SHP77 (cell line): ENCODE measurements at places on chromosomes 3 and 15.

- DNase-seq: no peak
Observed at GRCh38 chr3:161989012-161989411, 492.4 kb downstream of the OTOL1 start.

DNA sequence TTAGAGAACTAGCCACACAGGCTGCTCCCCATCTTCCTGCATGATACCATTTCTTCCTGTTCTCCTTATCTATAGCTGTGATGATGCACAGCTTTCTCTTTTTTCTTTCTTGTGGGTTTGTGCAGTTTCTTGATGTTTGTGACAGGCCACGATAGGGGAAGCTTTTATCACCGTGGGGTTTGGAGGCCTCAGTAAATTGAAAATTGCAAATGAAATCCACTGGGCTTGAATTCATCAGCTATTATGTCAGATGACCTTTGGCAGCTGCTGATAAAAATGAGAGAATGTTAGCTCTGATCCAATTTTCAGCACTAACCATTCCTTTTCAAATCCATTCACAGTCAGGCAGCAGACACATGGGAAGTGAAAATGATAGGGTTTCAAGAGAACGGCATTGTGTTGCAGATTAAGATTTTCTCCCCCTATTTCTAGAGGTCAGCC is 176.9 kb upstream of the SOX2 start:
- no peak for DNase-seq

- DNase-seq: no peak
Observed at GRCh38 chr3:9732740-9733115, 1.2 kb downstream of the BRPF1 start.

DNA sequence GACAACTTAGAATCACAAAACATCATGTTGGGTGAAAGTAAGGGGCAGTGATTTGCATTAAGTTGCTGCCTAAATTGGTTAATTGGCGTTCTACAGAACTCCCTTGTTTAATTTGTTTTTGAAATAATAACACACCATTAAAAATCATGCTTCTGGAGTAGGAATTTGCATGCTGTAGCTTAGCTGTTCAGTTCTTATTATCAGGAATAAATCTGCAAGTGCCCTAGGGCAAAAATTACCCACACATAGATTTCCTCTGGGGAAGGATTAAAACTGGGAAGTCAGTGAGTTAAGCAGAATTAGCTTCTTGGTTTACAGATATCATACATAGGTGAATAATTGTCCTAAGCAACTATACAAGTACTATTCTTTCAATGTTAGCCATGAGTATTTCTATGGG is 381.6 kb upstream of the NAALADL2 start:
- DNase-seq: no peak
